ENCODE measurements at places on chromosomes 2 and 18.

DNA sequence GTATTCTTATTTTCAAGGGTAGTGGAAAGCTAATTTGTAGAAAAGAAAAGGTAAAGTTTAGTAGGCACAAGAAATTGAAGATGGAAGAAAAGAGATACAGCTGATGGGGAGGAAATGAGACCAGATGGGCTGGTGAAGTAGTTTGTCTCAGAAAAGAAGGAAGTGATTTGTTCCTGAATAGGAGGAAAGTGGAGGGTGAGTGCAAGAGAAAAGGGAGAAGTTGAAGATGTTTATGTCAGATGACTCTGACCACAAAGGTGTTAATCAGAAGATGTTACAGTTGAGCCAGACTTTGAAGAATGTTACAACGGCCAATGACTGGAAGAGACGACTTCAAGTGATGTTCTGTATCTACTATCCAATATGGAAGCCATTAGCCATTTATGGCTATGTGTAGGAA is 21.2 kb downstream of the ZSCAN30 start:
- no peak for DNase-seq

DNA sequence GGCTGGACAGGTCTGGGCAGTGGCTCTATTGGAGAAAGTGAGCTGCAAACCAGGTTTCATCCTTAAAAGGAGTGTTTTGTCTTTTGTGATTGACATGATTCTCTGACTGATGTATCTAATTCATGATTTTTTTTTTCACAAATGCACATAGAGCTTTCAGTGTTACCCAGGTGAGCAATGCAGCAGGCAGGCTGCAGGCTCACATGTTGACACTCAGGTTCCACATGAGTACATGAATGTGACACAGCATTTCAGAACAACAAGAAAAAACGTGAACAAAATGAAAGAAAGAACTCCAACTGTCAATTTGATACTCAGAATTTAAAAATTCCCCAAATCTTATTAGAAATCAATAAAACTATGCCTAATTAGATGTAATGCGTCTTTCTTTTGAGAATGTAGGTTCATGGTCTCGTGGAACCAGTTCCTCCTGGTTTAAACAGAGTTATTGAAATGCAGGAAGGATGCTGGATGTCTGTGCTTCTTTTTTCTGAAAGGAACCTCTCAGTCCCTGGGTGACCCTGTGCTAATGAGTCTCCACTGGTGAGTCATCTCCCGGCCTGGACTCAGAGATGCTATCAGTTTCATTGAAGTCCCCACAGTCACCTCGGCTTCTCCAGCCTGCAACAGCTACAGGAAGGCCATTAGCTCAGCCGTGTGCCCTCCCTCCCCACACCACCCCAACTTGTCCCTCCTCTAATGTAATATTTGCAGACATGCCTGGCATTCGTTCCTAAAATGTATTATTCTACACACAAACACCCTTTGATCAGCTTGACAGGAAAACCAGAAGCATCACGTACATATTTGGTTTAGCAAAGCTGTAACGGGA is 430.4 kb downstream of the LPIN1 start:
- DNase-seq, result no peak

- DNase-seq, result no peak
Measured at GRCh38 chr18:45839414-45840395, 14.2 kb downstream of the SIGLEC15 start.

DNA sequence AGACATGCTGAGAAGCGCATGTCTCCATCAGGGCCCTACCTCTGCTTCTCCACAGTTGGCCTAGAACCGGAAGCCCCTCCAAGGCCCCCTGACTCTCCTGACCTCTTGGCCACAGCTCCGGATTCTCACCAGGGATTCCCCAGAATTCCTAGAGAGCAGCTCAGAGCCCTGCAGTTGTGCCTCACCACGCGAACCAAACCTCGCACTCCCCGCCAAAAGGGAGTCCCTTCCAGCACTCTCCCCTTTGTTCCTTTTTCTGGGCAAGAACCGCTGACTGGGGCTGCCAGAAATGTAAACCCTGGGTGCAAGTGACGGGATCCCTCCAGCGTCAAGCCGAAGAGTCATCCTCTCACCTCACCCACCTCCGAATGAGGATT is 36.7 kb downstream of the AFF3 start:
- no peak for DNase-seq
